ENCODE measurements at places on chromosomes 11 and 22. TPM values are rescaled to one million over a fixed set of nuclear protein-coding genes. Genes with fewer than 3 reads are reported as not detected.

GRCh38 chr11:26331911-26332571, at the start of gene ANO3:
Gene ANO3, plus strand, starts transcription at chr11:26332130. Its CDS starts 146 bp downstream, at chr11:26332276.
- peak within 1 kb of the TSS; percentile 27 for H3K4me3 ChIP-seq
- H3K4me1 ChIP-seq = no peaks in the 10 kb centered on the region
- H3K27me3 ChIP-seq = peaks cover 16% of the 10 kb centered on the region

- H3K27me3 ChIP-seq = no peaks in the 10 kb centered on the region
- no peaks in the 10 kb centered on the region for H3K4me1 ChIP-seq
- no peak for DNase-seq
- no peaks in the 10 kb centered on the region for H3K36me3 ChIP-seq
Measured at GRCh38 chr22:45750626-45751025, 79.0 kb downstream of the ATXN10 start.

GRCh38 chr11:94325681-94326080, 21.3 kb downstream of the IZUMO1R start:
- no peaks in the 10 kb centered on the region for H3K27me3 ChIP-seq
- H3K4me3 ChIP-seq = no peak overlapping the region
- DNase-seq = peak; percentile 28

- no peak for DNase-seq
- no peak overlapping the region for H3K4me3 ChIP-seq
- H3K36me3 ChIP-seq = no peaks in the 10 kb centered on the region
- no peak overlapping the region for H3K27ac ChIP-seq
- H3K4me1 ChIP-seq = no peaks in the 10 kb centered on the region
Measured at GRCh38 chr11:83681031-83681781, 395.0 kb upstream of the CCDC90B start.

DNA sequence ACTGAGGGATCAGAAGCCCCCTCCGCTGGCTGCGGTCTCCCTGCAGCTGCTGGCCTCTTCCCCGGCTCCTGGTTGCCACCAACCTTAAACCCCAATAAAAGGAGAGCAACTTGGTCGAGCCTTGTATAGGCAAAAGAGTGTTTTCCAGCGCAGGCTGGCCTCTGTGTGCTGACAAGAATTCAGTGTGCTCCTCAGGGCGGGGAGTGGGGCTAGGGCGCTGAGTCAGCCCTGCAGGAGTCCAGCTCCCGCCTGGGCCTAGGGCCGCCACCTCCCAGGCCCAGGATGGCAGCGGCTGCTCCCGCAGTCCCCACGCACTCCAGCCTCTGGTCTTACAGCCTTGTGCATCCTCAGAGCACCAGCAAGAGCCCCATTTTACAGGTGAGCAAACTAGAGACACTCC, at the start of gene SHISAL1:
SHISAL1 (minus strand) TSS at position 186 of the 400 bp plus-strand sequence. CDS start 12,006 bp downstream, outside the sequence.
- no peak within 1 kb of the TSS for H3K4me3 ChIP-seq
- H3K27ac ChIP-seq = no peak within 1 kb of the TSS
- no peak for DNase-seq
- no peaks in the 10 kb centered on the region for H3K36me3 ChIP-seq
- H3K4me1 ChIP-seq = no peaks in the 10 kb centered on the region

ABTB2 gene
- 22.7 TPM for total RNA-seq

All from Panc1 (cell line).